ENCODE measurements at places on chromosomes 5 and 9. TPM values are rescaled to one million over a fixed set of nuclear protein-coding genes. Genes with fewer than 3 reads are reported as not detected.

The TRPM6 gene
- not detected for total RNA-seq

The SPATA31E1 gene
- total RNA-seq = not detected

The CAMK4 gene
- total RNA-seq = 225 TPM

The PCDHGA10 gene
- total RNA-seq = 0.08 TPM

The LCN1 gene
- total RNA-seq = not detected

The MEGF9 gene
- 4.0 TPM for total RNA-seq

The CYSRT1 gene
- total RNA-seq = 0.33 TPM

The CAST gene
- total RNA-seq = 200 TPM

Data from CD4-positive, alpha-beta T cell (primary cell).